ENCODE measurements at places on chromosomes 6 and 20.
A peak's percentile ranks its signal among the peaks of the same experiment; 100 is the strongest.

- DNase-seq = no peak
Measured at GRCh38 chr6:21953831-21954801, 342.7 kb downstream of the PRL start.

- DNase-seq = no peak
Measured at GRCh38 chr20:44745122-44745597, 505 bp upstream of the KCNK15 start.

GRCh38 chr6:88884361-88884760, 79.1 kb downstream of the RNGTT start:
- no peak for DNase-seq

GRCh38 chr6:147903931-147904330, 395.4 kb downstream of the SAMD5 start:
- no peak for DNase-seq

DNA sequence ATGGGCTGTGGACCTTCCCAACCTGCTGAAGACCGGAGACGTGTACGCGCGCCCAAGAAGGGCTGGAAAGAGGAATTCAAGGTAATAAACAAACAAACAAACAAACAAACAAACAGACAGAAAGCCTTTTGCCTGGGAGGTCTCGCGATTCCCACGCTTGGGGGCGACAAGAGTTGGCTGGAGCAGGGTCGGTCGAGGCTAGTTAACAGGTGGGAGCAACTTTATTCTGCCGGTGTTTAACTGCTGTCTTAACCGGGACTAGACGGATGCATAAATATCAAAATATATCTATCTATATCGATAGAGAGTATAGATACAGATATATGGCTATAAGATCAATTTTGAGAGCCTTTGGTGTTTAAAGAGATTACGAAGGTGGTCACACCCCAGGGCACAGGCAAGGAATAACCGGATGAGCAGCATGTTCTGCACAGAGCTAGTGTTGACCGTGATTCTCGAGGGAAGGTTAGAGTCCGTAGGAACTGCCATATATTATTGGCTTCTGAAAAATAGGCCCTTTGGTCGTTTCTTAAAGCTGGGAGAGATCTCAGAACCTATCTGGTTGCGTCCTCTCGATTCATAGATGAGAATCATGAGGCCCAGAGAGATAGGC, 514 bp downstream of the STMND1 start:
- no peak for DNase-seq

DNA sequence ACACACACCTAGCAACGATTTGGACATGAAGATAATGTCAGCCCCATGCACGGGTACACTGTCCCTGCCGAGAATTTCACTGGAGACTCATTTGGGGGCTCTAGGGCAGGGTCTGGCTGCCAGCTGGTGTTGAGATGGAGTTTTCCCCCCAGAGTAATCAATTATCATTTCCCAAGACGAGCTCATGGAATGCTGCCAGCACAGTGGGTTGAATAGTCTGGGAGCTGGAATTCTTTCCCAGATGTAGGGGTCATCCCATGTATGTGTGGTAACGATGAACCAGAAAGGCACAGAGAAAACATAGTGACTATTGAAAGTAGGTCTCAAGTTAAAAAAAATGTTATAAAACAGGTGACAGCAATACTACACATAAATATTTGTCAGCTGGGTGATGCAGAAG, 579.9 kb downstream of the MAFB start:
- DNase-seq = no peak

DNA sequence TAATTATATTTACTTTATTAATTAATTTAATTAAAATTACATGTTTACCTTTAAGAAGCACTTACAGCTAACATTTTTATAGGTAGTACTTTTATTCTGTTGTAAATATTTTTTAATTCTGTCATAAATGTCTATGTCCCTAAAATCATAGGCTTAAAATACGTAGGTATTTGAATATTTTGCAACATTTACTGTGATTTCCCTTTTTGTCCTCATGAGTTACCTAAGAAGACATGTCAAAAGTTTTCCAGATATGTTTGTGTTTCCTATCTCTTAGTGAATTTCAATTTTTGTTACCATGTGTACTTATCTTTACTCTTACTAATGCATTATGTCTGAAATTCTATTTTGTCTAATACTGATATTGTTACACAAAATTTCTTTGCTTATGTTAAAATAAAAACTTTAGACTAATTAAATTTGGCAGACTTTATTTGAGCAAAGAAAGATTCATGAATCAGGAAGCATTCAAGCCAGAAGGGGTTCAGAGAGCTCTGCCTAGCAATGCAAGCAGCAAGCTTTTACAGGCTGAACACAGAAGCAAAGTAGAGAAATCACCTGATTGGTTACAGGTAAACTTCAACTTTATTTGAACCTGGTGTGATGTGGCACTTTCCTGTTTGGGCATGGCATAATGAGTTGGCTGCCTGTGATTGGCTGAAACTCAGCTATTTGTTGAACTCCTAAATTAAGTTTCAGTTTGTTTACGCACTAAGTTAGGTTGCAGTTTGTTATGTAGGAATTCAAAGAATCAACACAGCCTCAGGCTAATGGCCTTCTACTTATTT, 123.2 kb upstream of the TMEM170B start:
- DNase-seq = no peak

GRCh38 chr6:37862430-37862829, 42.9 kb downstream of the ZFAND3 start:
- DNase-seq = no peak

DNA sequence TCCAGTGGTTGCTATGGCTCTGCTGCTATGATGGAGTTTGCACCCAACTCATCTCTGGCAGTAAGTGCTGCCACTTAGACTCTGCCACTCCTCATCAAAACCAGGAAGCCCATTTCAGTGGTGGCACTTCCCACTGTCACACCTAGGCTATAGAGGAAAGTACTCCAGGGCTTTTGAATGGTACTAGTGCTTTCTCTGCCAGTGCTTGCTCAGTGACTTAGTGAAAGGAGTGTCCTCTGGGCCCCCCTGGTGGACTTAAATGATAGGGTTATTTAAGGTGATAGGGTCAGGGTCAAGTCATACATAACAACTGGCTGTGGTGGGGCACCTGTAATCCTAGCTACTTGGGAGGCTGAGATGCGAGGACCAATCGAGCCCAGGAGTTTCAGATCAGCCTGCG, 22.8 kb downstream of the FITM2 start:
- DNase-seq = no peak

- no peak for DNase-seq
Measured at GRCh38 chr20:31573555-31574321, 31.4 kb upstream of the ID1 start.

DNA sequence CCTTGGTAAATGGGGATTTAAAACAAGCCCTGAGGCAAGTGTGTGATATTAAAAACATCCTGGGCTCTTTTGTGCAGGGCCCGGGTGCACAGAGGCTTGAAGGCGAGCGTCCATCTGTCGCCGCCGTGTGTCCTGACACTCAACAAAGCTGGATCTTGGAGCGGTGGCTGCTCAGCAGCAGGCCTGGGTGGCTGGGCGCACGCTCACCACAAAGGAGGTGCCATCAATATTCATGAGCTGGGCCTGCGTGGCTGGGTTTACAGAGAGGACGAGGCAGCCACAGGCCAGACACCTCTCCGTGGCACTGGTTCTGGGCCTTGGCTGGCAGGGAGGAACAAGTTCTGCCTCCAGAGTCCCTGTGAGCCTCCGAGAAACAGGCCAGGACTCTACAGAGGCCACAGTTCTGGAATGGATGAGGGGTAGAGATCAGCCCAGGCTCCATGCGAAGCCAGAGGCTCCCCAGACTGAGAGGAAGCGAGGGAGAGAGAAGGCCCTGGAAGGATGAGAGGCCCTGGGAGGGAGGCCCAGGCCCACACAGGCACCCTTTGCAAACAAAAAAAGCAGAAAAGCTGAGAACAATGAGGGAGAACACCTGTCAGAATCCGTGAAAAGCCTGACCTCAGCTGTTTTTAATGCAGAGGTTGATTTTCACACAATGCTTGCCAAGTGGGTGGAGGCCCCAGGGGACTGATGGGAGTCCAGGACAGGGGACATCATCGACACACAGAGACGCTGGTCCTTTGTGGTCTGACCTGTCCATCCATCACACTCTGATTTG, 21.9 kb downstream of the BHLHE23 start:
- no peak for DNase-seq

DNA sequence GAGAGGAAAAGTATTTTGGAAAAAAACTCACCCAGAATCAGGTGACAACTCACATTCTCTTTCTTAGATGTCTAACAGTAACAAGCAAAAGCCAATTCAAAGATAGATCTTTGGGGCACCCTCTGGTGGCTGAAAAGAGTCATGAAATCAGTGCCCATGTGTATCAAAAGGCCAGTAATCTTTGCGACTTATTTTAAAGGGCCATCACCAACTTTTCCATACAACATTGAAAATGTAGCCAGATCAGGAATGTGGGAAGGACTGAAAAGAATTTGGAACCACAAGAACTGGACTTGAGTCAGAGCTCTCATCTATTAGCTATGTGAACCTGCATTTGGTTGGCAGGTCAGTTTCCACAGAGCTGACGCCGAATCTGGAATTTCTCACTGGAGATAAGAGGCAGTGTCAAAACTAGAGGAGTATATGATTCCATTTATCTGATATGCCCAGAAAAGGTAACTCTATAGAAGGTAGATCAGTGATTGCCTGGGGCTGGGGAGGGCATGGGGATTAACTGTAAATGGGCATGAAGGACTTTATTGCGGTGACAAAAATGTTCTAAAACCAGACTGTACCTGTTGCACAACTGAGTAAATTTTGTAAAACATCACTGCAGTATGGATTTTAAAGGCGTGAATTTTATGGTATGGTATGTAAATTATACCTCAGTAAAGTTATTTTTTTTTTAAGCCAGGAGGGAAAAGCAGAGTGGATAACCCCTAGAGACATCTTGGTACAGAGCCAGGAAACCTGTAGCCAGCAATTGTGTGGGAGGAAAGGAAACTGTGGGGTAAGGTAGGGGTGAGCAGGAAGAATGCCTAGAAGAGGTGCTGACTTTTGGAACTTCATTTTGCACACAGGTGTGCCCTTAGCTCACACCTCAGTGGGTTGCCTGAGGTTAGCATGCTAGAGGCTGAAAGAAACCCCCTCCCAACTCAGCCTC, 117.1 kb upstream of the ASF1A start:
- peak; percentile 36 for DNase-seq

- no peak for DNase-seq
Measured at GRCh38 chr6:32867554-32868256, 13.7 kb downstream of the PSMB9 start.

GRCh38 chr6:26330859-26331217, 34.2 kb upstream of the BTN3A2 start:
- no peak for DNase-seq

- no peak for DNase-seq
Measured at GRCh38 chr20:57756921-57757320, 47.1 kb upstream of the PMEPA1 start.

DNA sequence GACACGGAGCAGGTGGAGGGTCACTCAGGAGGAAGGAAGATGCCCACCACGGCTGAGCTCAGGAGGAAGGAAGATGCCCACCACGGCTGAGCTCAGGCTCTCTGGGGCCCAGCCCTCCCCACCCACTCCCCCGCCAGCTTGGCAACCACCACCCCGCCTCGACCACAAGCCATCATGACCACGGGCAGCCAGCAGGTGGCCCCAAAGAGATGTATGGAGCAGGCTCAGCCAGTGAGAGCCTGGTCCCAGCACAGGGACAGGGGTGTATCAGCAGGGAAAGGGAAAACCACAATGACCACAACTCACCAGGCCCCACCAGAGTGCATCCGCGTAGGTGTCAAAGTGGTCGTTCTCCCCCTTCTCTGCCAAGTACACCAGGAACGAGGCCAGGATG, 30.4 kb downstream of the KCNQ2 start:
- DNase-seq = peak; percentile 39

GRCh38 chr20:15440049-15440820, 1102.8 kb upstream of the FLRT3 start:
- DNase-seq = no peak

GRCh38 chr6:131492932-131493573, 80.0 kb upstream of the ARG1 start:
- no peak for DNase-seq
